ENCODE measurements at places on chromosomes 3 and 15.

DNA sequence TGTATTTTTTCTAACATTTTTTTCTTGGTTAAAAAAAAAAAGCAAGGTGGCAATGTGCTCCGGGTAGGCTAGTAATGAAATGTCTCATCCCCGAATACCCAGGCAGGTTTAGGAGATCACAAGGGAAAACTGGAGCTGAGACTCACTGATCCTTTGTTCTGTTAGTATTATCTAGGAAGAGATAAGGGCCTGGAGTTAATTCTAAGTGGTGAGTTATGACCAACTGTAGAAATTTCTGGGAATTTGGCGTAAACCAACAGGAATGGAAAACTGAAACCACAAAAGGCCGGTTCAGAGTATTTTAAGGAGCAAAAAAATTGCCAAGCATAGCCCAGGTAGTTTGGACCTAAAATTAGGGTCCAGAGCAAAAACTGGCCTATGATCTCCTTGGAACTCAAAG is 12.4 kb downstream of the PPM1M start:
- DNase-seq, result no peak

DNA sequence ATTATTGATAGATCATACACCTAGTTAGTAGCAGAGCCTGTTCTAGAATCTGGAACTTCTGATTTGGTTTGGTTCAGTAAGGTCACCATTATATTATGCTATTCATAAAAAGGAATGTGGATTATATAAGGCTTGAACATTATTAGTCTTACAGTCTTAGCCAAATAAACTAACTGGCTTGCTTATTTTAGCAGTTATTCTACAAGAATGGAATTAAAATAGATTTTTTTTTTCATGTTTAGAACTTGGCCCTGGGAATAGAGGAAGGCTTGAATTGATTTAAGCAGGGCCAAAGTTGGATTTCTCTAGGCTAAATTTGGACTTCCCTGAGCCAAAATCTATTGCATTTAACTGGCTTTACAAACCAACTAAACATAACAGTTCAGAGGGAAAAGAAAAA is 24.4 kb downstream of the DTWD1 start:
- DNase-seq, result no peak

- DNase-seq, result no peak
Observed at GRCh38 chr3:474828-475227, 278.3 kb downstream of the CHL1 start.

DNA sequence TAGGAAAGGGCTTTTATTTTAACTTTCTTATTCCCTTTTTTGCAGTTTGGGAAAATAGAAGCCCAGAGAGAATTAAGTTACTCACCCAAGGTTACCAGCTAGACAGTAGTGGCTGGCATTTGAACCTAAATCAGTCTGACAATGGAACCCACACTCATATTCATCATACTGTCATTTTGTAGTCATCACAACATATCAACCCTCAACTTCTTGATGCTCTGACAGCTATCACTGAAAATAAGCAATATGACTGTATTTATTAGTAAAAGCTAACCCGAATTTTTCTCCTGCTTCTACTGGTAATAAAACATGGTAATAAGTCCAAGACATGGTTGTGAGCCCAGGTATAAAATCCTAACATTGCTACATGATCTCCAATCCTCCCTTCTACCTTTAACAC is 585.8 kb upstream of the UBE2E2 start:
- DNase-seq, result no peak

GRCh38 chr15:99954361-99955180 is 221.3 kb upstream of the LYSMD4 start:
- peak; percentile 42 for DNase-seq

GRCh38 chr3:37826502-37826901 is 35.2 kb upstream of the CTDSPL start:
- DNase-seq, result no peak

DNA sequence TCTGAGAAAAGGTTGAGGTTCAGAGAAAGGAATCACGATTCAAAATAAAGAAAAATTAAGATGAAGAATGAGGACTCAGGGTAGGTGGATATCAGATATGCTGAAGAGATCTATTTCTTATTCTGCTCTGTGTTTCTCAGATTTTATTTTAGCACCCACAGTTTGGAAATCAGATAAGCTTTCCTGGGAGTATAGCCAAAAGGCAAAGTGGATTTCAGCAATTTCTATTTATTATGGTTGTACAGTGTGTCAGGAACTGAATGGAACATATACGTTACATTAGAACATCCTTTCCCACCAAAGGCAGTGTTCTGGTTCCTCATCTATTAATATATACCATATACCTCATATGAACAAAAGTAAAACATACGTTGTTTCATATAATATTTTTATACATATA is 18.9 kb downstream of the PEX5L start:
- no peak for DNase-seq

DNA sequence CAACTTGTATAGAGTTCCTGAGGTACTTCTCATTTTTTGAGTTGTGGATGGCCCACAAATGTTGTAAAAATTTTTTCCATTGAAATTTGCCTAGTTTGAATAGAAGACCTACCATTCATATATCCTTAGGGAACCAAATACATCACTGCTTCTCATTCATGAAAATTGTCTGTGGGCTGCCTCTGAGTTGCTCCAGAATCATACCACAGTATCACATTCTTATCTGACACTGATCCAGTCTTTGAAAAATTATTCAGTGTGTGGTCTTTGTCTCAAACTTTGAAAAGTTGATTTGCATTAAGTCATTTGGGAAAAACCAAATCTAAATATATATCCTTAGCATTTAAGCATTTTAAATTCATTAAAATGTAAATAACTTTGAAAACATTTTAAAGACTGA is 321.1 kb downstream of the LSAMP start:
- DNase-seq, result no peak
